ENCODE measurements at places on chromosomes 7 and 10. TPM values are rescaled to one million over a fixed set of nuclear protein-coding genes. Genes with fewer than 3 reads are reported as not detected.

TBC1D12 gene
- total RNA-seq, result 6.6 TPM

ERLIN1 gene
- total RNA-seq, result 31.2 TPM

STAG3 gene
- 1.2 TPM for total RNA-seq

GNGT1 gene
- total RNA-seq, result 0.06 TPM

HACD1 gene
- total RNA-seq, result 1.9 TPM

CUL2 gene
- 40.3 TPM for total RNA-seq

C7orf57 gene
- total RNA-seq, result not detected

KNDC1 gene
- total RNA-seq, result 1.8 TPM

SPDYE11 gene
- total RNA-seq, result not detected

GPR15LG gene
- total RNA-seq, result not detected

SLC26A3 gene
- total RNA-seq, result not detected

LRRD1 gene
- not detected for total RNA-seq

PLEKHS1 gene
- not detected for total RNA-seq

SDK1 gene
- total RNA-seq, result 4.4 TPM

PLXDC2 gene
- 30.1 TPM for total RNA-seq

RBP4 gene
- not detected for total RNA-seq

FBXL13 gene
- total RNA-seq, result 8.2 TPM

TYW1 gene
- 23.1 TPM for total RNA-seq

BCAP29 gene
- total RNA-seq, result 103 TPM

RBM20 gene
- total RNA-seq, result 0.28 TPM

FGFBP3 gene
- total RNA-seq, result 27.6 TPM

TMEM176A gene
- total RNA-seq, result 0.62 TPM

TUBB8 gene
- total RNA-seq, result 1.9 TPM

RBP3 gene
- total RNA-seq, result not detected

LIPJ gene
- 0.06 TPM for total RNA-seq

NODAL gene
- total RNA-seq, result not detected

CDK1 gene
- total RNA-seq, result 421 TPM

PIK3AP1 gene
- 1.7 TPM for total RNA-seq

PGAM2 gene
- 11.3 TPM for total RNA-seq

COL26A1 gene
- 26.7 TPM for total RNA-seq

ENKUR gene
- 0.15 TPM for total RNA-seq

NUTM2B gene
- 0.43 TPM for total RNA-seq

TIMM23 gene
- 74.1 TPM for total RNA-seq

ZNF117 gene
- total RNA-seq, result 35.8 TPM

CHN2 gene
- total RNA-seq, result 6.6 TPM

CRPPA gene
- total RNA-seq, result 1.4 TPM

ACHE gene
- 0.90 TPM for total RNA-seq

RSPH10B2 gene
- total RNA-seq, result not detected

EN2 gene
- total RNA-seq, result not detected

HOXA4 gene
- not detected for total RNA-seq

MET gene
- 7.0 TPM for total RNA-seq

TNS3 gene
- total RNA-seq, result 15.0 TPM

HOXA3 gene
- not detected for total RNA-seq

CUBN gene
- 1.5 TPM for total RNA-seq

MYPN gene
- not detected for total RNA-seq

SFRP5 gene
- not detected for total RNA-seq

DOCK4 gene
- total RNA-seq, result 9.6 TPM

NEUROD6 gene
- not detected for total RNA-seq

WEE2 gene
- total RNA-seq, result not detected

FAM25C gene
- not detected for total RNA-seq

TAS2R5 gene
- 3.9 TPM for total RNA-seq

IL15RA gene
- not detected for total RNA-seq

TMEM178B gene
- total RNA-seq, result 2.9 TPM

PRKG1 gene
- total RNA-seq, result 22.7 TPM
